Progenitor cell of endocrine pancreas (in vitro differentiated cells): ENCODE measurements at places on chromosomes 5 and 9. TPM values are rescaled to one million over a fixed set of nuclear protein-coding genes. Genes with fewer than 3 reads are reported as not detected.

- no peaks in the 10 kb centered on the region for H3K36me3 ChIP-seq
- H3K4me3 ChIP-seq, result no peak overlapping the region
- H3K4me1 ChIP-seq, result no peaks in the 10 kb centered on the region
- H3K27me3 ChIP-seq, result no peaks in the 10 kb centered on the region
- no peak overlapping the region for H3K27ac ChIP-seq
Observed at GRCh38 chr5:39934830-39935229, 510.1 kb upstream of the DAB2 start.

Gene CYLC2
- not detected in 2 replicates for total RNA-seq

Gene RGS7BP
- 0.14 TPM in 1 of 2 replicates, not detected in the other for total RNA-seq

Gene PCDHGA12
- 2.9 and 3.2 TPM in 2 replicates for total RNA-seq
